ENCODE measurements at places on chromosomes 3 and 15.

- DNase-seq, result no peak
Observed at GRCh38 chr3:22495791-22496190, 707.3 kb upstream of the UBE2E2 start.

DNA sequence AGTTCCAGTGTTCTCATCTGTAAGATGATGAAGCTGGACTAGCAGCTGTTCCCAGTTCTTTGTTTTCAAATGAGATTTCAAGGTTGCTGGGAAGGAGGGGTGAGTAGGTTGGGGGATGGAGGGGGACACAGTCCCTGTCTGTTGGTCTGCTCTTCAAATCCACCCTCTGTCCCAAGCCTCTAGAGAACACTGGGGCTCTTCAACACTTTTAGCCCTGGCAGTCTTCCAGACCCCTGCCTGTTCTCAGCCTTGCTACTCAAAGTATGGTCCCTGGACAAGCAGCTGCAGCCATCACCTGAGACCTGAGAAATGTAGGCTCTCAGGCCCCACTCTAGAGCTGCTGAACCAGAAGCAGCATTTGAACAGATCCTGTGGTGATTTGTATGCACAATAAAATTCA lies 41.3 kb downstream of the NEK11 start:
- DNase-seq, result no peak

- no peak for DNase-seq
Observed at GRCh38 chr15:60584355-60584998, 105.5 kb upstream of the ICE2 start.

DNA sequence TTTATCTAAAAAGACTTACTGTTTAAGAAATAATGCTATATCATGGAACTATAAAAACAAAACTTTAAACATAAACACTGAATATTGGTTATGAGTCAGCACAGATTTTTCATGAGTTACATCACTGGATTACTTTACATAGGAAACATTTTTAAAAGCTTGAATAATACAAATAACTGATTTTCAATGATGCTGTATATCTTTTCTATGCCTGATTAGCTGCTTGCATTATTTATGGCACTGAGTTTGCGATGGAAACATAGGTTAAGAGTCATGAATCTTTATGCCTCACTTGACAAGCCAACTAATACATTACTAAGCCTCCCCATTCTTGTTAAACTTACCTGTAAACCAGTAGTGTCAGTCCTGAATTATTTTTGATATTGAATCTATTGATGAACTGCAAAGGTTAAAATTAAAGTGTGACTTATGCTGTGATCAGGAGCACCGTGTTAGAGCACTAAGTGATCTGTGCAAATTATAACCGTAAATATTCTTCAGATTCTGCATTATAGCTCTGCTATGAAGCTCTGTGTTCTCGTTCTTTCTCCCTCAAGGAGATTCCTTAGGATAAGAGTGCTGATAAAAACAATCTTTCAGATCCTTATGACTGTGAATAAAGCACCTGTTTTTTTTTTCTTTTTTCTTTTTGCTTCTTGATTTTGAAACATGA lies 437.3 kb upstream of the BCHE start:
- no peak for DNase-seq

GRCh38 chr3:140416666-140417065 lies 261.2 kb upstream of the TRIM42 start:
- no peak for DNase-seq

Data from T-helper 9 cell (primary cell).